ENCODE measurements at places on chromosomes 11 and 22.

GRCh38 chr11:2795491-2795991 lies 90.0 kb downstream of the CDKN1C start:
- DNase-seq, result peak; percentile 64

DNA sequence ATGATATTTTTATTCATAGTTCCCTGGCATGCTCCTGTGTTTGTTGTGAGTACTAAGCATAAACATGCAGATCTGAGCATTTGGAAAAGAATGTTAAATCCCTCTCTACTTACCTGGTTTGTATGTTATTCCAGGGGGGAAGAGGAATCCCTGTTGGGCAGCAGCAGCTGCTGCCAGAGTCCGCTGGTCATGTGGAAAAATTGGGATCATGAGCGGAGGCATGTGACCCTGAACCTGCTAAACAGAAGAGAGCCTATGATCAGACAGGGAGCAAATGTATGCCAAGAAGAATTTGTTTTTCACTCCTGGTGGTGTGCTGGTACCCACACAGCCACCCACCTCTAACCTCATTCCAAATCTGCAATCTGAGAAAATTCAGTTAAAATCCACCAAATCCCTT lies 244.7 kb downstream of the SOX6 start:
- no peak for DNase-seq

- DNase-seq, result no peak
Observed at GRCh38 chr11:102317768-102318103, 452 bp downstream of the BIRC3 start.

- no peak for DNase-seq
Observed at GRCh38 chr22:17472932-17473331, 90.4 kb upstream of the SLC25A18 start.

DNA sequence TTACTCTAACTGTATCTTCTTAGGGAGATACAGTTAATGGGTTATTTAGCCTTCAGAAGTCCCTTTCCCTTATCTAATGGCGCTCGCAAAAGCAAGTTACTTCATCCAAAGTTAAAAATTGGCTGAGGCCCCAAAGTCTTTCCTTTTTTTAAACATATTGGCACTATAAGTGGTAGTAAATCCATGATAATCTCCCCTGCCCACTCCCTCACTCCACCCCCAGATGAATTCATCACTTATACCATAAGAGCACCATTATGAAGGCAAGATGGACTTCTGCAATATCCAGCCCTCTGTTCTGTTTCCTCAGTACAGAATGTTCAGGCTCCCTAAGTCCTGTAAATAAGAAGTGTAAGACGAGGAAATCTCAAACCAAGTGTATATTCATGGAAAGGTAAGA lies 37.7 kb downstream of the CHKA start:
- no peak for DNase-seq

GRCh38 chr11:116166573-116167465 lies 606.0 kb downstream of the BUD13 start:
- no peak for DNase-seq
